Left lobe of liver (tissue), 2 donors: ENCODE measurements at places on chromosomes 1 and 21.

- no peak for DNase-seq
Observed at GRCh38 chr1:65866439-65866838, 73.7 kb downstream of the PDE4B start.

DNA sequence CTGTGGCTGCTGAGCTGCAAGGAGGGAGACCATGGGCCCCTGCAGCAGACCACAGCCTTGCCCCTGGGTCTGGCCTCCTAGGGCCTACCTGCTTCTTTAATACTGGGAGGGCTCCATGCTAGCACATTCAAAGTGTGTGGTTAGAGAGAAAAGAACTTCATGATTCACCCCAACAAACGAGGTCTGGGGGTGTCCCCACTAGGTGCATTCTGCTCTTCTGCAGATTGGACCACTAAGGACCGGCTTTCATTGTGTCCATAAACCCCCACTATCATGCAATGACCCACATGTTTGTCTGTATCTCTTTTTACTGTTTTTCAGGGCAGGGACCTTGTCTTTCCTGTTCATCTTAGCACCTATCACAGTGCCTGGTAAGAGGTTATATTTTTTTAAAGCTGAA, 185.4 kb downstream of the OMA1 start:
- no peak for DNase-seq

DNA sequence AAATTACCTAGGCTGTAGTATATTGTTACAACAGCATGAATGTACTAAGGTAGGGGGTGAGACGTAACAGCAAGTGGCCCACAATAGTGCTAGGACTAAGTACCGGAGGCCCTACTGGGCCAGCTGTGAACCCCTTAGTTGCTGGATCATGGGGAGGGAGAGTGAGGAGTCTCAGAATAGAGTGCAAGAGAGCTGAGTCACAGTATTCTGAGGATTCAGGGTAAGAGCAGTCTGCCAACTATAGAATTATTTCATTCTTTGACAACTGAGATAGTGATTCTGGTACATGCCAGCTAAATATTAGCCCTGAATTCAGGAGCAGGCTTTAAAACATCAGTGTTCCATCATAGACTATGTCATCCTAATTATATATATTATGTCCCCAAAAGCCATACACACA, 218.7 kb downstream of the TM2D1 start:
- no peak for DNase-seq

DNA sequence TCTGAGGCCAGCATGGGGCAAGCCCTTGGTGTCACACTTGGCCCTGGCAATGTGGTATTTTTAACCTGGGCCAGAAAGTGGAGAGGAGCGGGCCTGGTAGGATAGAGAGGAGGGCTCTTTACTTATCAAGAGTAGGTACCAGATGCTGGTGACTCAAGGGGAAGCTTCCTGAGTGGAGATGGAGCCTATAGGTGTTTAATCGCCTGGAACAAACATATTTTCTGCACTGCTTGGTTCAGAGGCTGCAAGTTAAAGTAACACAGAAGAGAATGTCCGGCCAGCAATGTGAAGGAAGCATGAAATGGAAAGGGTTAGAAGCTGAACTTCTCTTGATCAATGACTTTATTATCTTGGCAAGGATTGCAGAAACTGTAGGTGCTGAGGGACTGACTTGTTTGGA, 74.3 kb downstream of the DDR2 start:
- DNase-seq, result no peak

DNA sequence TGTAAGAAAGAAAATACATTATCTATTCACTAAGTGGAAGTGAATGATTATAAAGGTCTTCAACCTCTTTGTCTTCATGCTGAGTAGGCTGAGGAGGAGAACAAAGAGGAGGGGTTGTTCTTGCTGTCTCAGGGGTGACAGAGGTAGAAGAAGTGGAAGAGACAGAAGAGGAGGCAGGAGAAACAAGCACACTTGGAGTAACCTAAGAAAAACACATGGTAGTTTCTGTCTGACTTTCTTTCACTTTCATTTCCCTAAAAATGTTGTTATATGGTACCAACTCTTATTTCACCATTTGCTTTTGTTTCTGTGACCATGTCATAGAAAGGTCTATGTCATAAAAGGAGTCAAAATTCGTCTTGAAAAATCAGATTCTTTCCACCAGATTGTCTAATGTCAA, 696.6 kb upstream of the BRINP3 start:
- DNase-seq, result no peak

DNA sequence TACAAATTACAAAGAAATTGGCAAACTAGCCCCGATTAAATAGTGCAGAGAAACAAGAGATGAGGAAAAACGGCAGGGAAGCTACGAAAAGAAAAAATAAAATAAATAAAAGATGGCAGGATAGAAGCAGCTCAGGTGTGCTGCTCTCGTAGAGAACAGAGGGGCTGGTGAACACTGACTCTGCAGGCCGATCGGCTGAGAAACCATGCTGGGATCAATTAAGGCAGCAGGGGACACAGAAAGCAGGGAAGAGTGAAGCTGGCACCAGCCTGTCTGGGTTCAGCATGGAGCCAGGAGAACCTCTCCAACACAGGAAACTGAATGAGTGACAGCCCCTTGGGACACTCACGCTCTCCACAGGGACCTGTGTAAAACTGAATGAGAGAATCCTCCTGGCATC, 39.5 kb upstream of the TMPRSS15 start:
- DNase-seq, result no peak

- DNase-seq, result no peak
Observed at GRCh38 chr1:210321552-210321951, 7.2 kb upstream of the HHAT start.

GRCh38 chr1:203526130-203526529, 32.2 kb downstream of the OPTC start:
- no peak for DNase-seq

DNA sequence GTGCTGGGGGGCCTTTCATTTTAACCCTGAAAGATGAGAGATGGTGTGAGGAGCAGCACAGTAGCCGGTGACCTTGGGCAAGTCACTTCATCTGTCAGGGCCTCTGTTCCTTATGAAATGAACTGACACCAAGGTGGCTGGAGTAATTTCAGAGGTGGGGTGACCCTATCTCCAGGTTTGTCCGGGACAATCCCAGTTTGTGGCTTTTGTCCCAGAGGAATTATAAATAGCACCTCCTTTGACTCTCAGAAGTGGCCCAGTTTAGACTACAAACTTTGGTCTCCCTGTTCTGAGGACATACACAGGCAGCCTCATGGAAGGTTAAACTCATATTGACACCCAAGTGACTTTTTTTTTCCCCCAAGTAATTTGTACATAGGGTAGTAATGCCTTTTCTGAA, 14.6 kb downstream of the ACTN2 start:
- no peak for DNase-seq
